ENCODE measurements at places on chromosomes 2 and 18. TPM values are rescaled to one million over a fixed set of nuclear protein-coding genes. Genes with fewer than 3 reads are reported as not detected.

Gene SNRNP27
- 60.1 TPM for total RNA-seq

Gene ASPRV1
- 2.6 TPM for total RNA-seq

Gene AKAIN1
- total RNA-seq: not detected

Gene ZSWIM2
- total RNA-seq: not detected

Gene CMPK2
- 1.4 TPM for total RNA-seq

Gene WNT10A
- total RNA-seq: not detected
